BJ (cell line): ENCODE measurements at places on chromosomes 3 and 15. TPM values are rescaled to one million over a fixed set of nuclear protein-coding genes. Genes with fewer than 3 reads are reported as not detected.
A peak's percentile ranks its signal among the peaks of the same experiment; 100 is the strongest.

The COL8A1 gene
- polyA plus RNA-seq, result 186 and 213 TPM in 2 replicates

- no peak for DNase-seq
Measured at GRCh38 chr3:52982839-52983238, 63.0 kb downstream of the SFMBT1 start.

DNA sequence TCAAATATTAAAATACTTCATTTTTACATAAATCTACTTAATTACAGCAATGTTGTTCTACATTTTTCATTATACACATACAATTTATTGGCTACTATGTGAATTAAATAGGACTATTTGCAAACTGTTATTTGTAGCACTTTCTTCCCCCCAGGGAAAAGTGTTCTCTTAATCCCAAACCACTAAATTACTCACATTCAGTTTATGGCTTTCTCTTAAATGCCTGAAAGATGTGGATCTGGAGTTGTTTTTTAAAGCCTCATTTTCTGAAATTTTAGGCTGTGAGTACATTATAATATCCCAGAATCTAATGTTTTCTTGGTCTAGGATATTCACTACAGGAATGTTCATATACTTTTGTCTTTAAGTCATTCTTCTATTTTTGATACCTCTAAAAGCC is 32.7 kb downstream of the PRTG start:
- peak; percentile 15 for DNase-seq

DNA sequence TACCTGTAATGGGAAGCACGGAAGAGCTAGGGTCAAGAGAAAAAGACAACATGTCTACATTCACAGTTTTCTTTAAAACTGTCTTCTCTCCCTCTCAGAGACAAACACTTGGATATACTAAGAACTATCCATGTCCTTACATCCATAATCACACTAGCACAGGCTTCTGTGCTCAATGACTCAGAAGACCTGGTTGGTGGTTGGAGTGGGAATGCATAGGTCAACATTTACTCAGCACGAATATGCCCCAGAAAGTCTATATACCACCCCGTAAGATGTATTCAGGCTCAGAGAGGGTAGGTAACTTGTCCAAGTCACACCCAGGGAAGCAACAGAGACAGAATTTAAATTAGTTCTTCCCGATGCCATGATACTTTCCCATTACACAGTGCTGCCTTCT is 891.1 kb downstream of the TUSC7 start:
- DNase-seq, result no peak

DNA sequence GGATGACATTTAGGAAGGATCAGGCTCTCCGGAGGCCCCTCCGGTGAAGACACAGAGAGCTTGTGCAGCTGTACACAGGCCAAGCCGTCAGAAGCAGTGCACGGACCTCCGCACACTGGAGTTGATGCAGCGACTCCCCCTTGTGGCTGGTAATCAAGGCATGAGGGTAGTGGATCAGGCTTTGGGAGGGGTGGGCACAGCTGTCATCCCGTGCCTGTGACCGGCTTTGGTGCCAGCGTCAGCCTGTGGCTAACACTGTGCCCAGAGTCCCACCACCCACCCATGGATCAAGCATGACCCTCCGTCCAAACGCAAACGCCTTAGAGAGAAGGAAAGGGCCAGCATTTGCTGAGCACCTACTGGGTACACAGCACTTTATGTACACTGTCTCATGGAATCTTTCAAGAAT is 8.2 kb upstream of the GRIP2 start:
- no peak for DNase-seq

DNA sequence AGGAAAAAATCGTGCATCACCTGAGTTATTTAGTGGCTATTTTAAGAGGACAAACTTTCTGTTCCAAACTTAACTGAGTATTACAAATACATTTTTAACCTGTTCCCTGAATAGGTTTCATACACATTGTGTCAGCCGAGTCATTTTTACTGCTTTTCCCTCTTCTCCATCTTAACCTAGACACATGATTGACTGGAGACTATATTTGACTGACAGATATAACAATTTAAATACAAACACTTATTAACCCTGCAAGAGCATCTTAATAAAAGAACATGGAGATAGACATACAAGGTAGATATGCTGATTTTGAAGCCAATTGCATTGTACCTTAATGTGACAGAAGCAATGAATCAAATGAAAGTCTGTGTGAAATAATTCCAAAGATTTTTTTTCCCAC is 810.5 kb upstream of the ARPP21 start:
- no peak for DNase-seq

The ALDH1L1 gene
- polyA plus RNA-seq, result 0.16 and 0.37 TPM in 2 replicates

GRCh38 chr15:78715434-78715833 is 74.4 kb upstream of the CHRNB4 start:
- DNase-seq, result no peak

The TNK2 gene
- 4.5 and 6.3 TPM in 2 replicates for polyA plus RNA-seq

The GOLGA8T gene
- polyA plus RNA-seq, result 0.10 TPM in 1 of 2 replicates, not detected in the other

GRCh38 chr15:59691194-59691805 is 2.2 kb upstream of the BNIP2 start:
- DNase-seq, result no peak

The PPARG gene
- polyA plus RNA-seq, result 3.5 and 3.7 TPM in 2 replicates

DNA sequence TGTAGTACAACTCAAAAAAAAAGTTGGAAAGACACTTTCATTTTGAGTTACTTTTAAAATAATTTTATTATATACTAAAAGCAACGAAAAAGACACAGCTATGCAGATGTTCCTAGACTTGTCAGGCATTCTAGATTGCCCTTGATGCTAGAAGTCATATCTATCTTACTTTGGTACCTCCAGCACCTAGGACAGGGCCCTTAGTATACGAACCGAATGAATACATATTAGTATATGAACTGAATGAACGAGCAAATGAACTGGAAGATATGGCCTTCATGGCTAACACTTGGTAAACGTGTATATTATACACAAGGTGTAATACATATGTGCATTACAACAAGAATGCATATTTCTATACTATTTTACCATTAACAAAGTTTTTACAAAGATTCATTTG is 24.1 kb downstream of the ATP13A5 start:
- no peak for DNase-seq

- no peak for DNase-seq
Measured at GRCh38 chr3:89227218-89227617, 119.8 kb downstream of the EPHA3 start.

- no peak for DNase-seq
Measured at GRCh38 chr3:28349469-28350000, 911 bp upstream of the AZI2 start.

DNA sequence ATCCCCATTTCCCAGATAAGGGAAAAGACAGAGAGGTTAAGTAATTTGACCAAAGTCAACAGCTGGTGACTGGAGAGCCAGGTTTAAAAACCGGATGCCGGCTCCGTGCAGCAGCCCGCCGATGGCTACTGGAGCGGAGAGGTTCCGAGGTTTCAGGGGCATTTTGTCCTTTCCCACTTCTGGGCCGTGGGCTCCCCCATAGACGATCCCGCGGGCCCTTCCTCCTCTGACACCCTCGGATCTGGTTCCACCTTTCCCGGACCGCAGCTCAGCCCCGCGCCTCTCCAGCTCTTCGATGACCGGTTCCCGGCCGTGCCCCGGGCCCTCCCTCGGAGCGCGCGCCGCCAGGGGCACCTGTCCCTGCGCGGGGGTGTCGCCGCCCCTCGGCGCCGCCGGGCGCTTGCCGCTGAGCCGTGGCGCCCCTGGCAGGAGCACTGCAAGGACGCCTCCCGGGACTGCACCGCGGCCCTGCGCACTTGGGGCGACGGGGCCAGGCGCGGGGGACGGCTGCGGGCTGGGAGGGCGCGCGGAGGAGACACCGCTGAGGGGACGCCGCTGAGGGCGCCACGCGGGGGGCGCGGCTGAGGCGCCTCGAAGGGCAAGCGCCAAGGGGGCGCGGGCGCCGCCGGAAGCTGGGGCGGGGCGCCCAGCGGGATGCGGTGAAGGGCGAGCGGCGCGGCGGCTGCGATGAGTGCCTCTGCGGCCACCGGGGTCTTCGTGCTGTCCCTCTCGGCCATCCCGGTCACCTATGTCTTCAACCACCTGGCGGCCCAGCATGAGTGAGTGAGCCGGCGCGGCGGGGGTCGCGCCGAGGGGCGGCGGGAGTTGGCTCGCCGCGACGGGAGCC is at the start of gene TM6SF1:
Gene TM6SF1 (plus strand): TSS at position 652 of the 847 bp plus-strand sequence. CDS start 36 bp downstream, at position 688.
- DNase-seq, result no peak

The MME gene
- 208 and 273 TPM in 2 replicates for polyA plus RNA-seq

The FOXL2NB gene
- 0.07 and 0.13 TPM in 2 replicates for polyA plus RNA-seq

The NEDD4 gene
- polyA plus RNA-seq, result 13.3 and 24.0 TPM in 2 replicates

GRCh38 chr3:41259449-41260062 is 60.3 kb downstream of the CTNNB1 start:
- DNase-seq, result peak; percentile 47

- no peak for DNase-seq
Measured at GRCh38 chr15:83943849-83944404, 290.0 kb downstream of the ADAMTSL3 start.

The APBA2 gene
- polyA plus RNA-seq, result 8.5 and 15.1 TPM in 2 replicates

GRCh38 chr3:193885832-193886231 is 250.1 kb upstream of the HES1 start:
- DNase-seq, result no peak
